Hindlimb muscle (tissue), 1 donor: ENCODE measurements at places on chromosomes 13 and 19.

- DNase-seq: no peak
Observed at GRCh38 chr13:73664851-73665250, 469.4 kb downstream of the KLF12 start.

- peak; percentile 46 for DNase-seq
Observed at GRCh38 chr19:10390652-10391286, 10.4 kb upstream of the TYK2 start.

GRCh38 chr19:10812902-10813404 is 23.1 kb downstream of the TMED1 start:
- peak; percentile 41 for DNase-seq

DNA sequence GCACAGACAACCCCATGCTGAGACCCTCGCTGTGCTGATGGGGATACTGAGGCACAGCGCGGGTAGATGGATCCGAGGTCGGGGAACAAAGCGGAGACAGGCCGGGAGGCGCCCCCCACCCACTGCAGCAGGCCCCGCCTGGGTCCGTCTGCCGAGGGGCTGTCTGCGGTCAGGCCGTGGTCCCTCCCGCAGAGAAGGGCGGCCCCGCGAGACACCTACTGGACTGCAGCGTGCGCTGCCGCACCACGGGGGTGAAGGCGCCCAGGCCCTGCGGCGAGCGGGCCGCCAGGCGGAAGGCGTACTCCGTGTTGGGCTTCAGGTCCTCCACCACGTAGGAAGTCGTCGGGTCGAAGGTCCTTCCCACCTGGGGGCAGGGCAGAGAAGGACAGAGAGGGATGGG is 101.9 kb downstream of the PTPRS start:
- no peak for DNase-seq

DNA sequence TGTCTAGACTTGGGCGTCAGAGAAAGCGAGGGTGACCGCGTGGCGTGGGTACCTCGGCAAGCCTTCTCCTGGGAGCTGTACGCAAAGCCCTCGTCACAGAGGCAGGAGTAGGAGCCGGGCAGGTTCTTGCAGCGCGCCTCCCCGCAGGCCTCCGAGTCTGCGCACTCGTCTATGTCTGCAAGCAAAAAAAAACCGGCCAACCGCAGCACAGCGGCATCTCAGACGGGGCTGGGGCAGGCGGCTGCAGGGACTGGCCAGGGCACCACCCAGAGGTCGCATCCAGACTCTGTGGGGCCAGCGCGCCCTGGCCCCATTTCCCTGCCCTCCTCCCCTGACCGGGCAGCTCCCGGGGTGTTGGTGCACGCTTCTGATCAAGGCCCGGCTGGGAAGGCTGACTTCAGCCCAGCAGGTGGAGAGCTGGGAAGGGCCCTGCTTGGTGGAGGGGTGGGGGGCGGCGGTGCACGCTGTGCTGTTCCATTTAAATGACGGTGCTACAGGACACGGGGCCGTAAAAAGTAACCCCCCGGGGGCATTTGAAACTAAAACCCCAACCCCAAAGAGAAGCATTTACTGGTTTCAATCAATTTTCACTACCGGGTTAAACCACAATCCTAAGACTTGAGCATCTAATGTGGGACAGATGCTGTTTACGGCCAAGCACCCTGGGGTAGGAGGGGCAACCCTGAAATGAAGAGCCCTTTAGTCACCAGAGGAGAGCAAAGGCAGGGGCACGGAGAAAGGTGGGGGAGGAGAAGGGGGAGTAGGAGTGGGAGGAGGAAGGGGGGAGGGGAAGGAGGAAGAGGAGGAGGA is 28.2 kb downstream of the GAS6 start:
- no peak for DNase-seq

- no peak for DNase-seq
Observed at GRCh38 chr19:49643466-49643865, 1.5 kb downstream of the SCAF1 start.

DNA sequence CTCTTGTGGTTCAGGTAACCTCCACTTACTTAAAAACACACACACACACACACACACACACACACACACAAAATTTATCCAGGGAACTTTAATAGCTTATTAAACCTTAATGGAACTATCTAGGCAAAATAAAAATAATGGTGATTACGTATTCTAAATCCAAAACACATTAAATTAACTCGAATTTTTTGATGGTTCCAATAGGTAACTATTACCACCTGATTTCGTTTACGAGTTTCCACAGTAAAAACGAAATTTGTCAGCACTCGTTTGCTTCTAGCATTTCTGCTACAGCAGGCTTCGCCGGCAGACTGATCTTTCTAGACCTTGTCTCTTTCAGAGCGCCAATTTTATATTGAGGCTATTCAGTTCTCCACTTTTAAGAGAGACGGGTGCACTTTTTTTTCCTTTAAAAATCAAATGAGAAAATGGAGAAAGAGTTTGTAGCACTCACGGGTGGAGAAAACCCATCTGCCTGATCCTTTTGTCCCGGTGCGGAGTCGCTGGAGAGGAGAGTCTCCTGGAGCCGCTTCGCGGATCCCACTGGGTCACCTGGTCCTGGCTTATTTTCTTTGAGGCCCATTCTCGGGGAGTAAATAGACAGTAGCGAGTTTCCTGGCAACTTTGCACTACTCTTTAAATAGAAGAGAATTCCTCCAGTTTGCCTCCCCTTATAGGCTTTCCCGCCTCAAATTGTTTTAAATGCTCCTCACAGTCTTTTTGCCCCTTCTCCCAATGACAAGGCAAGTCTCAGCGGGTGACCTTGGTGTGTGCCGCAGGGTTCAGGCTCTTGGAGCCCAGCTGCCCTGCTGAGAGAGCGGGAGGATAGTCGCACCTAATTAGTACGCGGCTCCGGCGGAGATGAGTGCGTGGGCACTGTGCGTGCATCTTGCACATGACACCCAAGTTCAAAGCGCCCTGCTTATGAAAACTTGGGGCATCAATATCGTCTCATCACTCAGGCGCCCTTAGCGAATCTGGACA is 117.0 kb downstream of the KCNRG start:
- no peak for DNase-seq

DNA sequence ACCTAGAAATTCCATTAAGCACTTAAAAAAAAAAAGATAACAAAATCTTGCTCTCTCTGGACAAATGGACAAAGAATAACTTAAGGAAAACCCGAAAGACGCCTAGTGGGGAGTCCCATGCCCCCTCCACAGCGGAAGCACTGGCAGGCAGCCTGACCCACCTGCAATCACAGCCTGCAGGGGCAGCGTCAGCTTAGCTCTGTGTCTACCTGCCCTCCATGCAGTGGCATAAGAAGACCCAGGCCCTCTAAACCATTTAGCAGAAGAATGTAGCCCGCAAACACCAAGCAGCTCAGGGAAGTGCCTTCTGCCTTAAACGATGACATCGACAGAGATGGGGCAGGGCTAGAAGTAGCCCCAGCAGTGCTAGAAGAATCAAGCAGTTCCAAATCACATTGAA is 36.0 kb downstream of the KCTD15 start:
- DNase-seq: no peak

- DNase-seq: no peak
Observed at GRCh38 chr13:97194479-97194878, 27.7 kb upstream of the MBNL2 start.

GRCh38 chr19:42111384-42111783 is 20.9 kb downstream of the POU2F2 start:
- DNase-seq: no peak

DNA sequence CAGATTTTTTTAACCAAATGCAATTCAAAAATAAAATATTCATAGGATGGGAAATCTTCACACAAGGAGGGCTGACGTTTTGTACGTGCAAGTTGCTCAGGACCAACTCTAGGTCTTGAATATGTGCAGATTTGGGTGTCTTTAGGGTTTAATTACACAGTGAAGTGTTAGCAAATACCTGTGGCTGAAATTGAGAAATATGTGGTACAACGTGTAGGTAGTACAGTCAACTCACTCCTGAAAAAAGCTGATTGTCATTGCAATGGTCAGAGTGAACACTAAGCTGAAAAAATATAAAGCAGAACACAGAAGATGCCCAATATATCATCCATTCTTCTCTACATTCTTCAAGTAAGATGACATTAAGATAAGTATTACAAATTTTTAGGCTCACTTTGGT is 314.3 kb downstream of the SLITRK1 start:
- DNase-seq: no peak

- DNase-seq: no peak
Observed at GRCh38 chr19:56309511-56310185, 5.0 kb downstream of the ZSCAN5A start.

- DNase-seq: peak; percentile 7
Observed at GRCh38 chr13:42239161-42239560, 32.8 kb upstream of the AKAP11 start.

- DNase-seq: no peak
Observed at GRCh38 chr13:95100525-95101433, 200.5 kb downstream of the ABCC4 start.

GRCh38 chr19:2289714-2290435 is 7.9 kb upstream of the PEAK3 start:
- no peak for DNase-seq

DNA sequence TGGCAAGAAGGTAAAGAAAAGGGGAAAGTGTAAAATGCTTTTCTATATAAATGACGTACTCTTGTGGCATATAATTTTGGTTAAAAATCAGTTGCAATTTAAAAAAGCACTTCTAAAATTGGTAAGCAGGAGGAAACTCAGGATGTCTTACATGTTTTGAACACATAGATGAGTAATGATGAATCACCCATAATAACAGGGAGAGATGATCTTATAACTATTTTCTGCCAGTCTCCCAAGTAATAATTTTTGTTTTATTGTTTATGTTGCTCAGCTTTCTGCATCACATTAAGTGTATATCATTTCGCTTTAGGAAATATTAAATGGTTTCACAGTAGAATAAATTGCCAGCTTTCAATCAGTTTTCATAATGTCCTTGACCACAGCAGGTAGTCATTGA is 1430.7 kb upstream of the PCDH20 start:
- DNase-seq: no peak
